ENCODE measurements at places on chromosomes 13 and 19.

GRCh38 chr19:50314724-50315708, 14.2 kb downstream of the KCNC3 start:
- DNase-seq: no peak

DNA sequence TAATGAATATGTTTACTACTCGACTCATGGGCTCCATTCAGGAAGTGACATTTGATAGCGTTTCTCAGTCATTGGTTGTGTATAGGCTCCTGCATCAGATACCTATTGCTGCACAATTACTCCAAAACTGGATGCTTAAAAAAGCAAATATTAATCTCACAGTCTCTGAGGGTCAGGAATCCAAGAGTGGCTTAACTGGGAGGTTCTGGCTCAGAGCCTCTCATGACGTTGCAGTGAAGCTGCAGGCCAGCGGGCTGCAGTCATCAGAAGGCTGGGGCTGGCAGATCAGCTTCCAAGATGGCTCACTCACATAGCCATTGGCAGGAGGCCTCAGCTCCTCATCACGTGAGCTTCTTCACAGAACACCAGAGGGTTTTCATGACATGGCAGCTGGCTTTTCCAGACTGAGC, 525.1 kb upstream of the NBEA start:
- no peak for DNase-seq

DNA sequence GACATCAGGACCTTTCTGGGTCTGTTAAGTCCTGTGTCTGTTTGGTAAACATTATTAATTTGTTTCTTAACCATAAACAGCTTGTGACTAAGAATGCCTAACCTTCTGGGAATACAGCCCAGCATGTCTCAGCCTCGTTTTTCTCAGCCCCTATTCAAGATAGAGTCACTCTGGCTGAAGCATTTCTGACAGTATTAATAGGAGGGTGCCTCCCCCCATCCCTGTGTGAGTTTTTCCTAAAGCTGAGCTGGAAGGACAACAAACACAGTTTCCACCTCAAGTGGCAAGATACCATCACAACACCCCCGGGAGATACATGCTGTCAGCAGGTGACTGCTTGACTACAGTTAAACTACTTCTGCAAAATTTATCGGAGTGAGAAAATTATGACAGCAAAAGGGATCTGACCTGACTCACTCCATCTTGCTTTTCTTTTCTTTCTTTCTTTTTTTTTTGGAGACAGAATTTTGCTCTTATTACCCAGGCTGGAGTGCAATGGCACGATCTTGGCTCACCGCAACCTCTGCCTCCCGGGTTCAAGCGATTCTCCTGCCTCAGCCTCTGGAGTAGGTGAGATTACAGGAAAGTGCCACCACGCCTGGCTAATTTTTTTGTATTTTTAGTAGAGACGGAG, 59.3 kb upstream of the ABCC4 start:
- no peak for DNase-seq

DNA sequence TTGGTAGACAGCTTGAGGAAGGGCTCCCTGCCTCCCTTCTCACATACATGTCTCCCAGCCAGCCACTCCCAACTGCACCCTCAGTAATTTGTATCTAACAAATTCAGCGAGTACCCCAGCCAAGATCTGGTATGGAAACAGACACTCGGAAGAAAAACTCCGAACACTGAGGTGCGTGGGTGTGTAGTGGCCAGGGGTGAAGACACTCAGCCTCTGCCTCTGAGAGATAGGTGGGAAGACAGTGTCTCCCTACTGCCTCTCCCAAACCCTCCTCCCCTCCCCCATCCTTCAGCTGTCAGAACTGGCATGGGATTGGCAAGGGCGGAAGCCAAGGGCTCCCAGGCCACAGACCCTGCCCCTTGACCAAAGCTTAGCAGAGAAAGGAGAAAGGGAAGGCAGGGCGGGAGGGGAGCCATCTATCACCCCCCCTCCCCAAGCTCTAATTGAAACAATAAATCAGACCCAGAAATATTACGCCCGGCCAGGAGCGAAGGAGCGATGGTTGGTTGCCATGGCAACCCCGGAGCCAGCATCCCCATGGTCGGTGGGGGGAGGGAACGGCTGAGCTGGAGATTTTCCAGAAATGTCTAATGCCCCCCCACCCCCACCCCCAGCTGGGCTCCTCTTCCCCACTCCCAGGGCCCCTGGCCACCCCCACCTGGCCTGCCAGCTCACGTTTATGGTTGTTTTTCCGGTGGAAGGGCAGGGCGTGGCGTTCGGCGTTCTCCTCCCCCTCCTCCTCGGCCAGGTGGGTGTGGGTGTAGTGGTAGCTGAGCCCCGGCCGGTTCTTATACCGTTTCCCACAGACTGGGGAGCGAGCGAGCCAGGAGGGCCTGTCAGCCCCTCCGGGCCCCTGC, 7.0 kb downstream of the DPF1 start:
- no peak for DNase-seq

GRCh38 chr13:45439008-45439407, 20.8 kb upstream of the SLC25A30 start:
- no peak for DNase-seq

Data from 8988T (cell line).